Left colon (tissue), 2 donors: ENCODE measurements at places on chromosomes 2 and 18. TPM values are rescaled to one million over a fixed set of nuclear protein-coding genes. Genes with fewer than 3 reads are reported as not detected.

The CD28 gene
- 0.34 TPM for total RNA-seq

The AQP12A gene
- total RNA-seq, result 4.0 TPM

The GCG gene
- total RNA-seq, result 55.9 TPM

The TEX261 gene
- 50.4 TPM for total RNA-seq

The PSD4 gene
- 72.1 TPM for total RNA-seq

The LIMS2 gene
- total RNA-seq, result 50.2 TPM

The CCBE1 gene
- total RNA-seq, result 8.0 TPM

The TCF4 gene
- 12.3 TPM for total RNA-seq

The UGT1A9 gene
- 4.1 TPM for total RNA-seq
